ENCODE measurements at places on chromosomes 5 and 9.

DNA sequence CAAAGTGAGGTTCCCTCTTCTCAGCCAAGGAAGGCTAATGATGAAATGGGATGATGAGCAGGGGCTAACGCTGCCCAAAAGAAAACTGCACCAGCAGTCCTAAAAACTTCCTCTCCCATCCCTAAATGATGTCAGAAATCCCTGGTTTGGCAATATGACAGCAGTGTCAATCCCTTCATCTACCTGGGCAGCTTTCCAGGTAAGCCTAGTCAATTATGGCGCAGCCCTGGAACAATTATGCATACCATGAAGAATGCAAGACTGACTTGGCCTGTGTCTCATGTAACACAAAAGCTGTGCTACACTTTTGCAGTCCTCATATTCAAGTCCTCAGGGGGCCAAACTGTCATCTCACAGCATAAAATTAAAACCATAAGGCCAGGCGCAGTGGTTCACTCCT lies 7.0 kb downstream of the DMGDH start:
- DNase-seq = no peak

GRCh38 chr9:13860946-13861640 lies 452.8 kb downstream of the NFIB start:
- DNase-seq = no peak

DNA sequence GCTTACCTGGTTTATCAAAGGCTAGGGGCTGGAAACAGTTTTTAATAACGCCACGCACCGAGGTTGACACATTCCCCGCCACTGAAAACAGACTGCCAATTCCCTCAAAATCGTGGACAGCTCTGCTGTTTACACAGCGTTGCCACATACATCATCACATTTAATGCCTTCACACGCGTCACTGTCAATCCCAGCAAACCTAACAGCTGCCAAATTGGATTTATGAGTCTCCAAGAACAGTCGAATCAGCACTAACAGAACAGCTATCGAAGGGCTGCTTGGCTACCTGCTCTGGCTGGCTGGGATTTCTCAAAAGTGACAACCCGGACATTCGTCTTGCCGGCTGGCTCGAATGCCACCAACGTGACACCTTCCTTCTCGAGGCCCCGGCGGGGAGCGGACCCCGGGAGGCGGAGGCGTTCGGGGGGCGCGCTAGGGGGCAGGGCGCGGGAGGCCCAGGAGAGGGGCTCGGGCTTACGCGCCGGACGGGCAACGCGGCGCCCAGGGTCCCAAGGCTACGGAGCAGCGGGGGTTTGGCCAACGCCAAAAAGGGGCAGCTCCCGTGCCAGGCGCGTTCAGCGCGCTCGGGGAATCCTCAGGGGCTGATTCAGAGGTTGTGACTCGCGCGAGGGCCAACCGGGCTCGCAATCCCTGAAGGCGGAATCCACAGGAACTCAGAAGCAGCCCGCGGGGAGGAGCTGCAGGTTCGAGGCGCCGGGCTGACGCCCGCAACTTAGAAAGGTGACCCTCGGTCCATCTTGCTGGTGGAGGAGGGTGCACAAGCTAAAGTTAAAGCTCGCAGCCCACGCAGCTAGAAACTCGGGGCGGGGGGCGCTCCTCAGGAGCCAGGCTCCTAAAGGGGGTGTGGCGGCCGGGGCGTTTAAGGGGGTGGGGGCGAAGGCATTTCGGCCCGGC lies 1.2 kb downstream of the CDC14B start:
- no peak for DNase-seq

DNA sequence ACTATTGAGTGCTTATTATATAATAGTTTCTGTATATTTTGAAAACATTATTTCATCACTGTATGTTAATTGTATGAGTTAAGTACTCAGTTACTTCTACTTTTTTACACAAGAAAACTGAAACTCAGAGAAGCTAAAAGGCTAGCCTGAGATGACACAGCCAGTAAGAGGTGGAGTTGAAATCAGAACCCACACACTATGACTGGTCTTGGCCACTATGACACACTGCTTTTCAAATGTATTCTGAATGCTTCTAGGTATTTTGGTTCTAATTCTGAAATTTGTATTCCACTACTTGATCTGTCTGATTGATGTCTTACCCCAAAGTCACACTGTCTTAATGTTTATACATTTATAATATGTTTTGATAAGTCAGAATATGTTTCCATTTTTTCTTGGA lies 181.8 kb downstream of the ZDHHC21 start:
- DNase-seq = peak; percentile 37

GRCh38 chr9:80794197-80794596 lies 895.1 kb downstream of the TLE1 start:
- no peak for DNase-seq

- DNase-seq = no peak
Measured at GRCh38 chr9:85743275-85744128, 1.7 kb upstream of the AGTPBP1 start.

DNA sequence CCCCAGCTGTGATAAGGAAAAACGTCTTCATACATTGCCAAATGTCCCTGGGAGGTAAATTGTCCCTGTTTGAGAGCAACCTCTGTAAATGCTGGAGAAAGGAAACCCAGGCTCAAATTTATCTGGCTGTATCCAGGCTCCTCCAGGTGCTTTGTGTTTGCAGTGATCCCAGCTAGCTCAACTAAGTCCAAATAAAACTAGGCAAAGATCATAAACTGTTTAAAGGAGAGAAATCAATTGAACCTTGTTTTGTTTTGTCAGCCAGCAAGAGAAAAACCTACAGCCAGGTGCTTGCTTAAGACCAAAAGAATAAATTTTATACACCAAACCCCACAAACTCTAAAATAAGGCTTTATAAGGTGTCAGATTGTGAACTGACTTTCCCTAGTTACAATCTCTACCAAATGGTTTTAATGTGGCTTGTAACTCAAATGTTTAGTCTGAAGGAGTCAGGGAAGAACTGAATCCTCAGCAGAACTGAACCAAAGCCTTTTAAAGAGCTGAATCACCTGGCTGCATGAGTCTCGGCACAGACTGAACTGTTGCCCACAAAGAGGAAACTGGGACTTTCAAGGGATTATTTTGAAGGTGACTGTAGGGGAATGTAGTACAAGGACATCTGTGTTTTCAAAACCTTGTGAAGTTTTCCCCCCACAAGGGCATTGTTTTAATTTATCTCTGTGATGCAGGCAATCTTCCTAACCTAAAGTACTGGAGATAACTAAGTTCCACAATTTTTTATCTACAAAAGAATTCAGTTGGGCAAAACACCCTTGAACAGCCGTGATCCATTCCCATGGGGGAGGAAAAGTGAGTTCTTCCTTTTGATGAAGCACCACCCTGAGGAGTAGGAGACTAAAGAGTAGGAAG lies 201.7 kb upstream of the TARS1 start:
- no peak for DNase-seq

- DNase-seq = no peak
Measured at GRCh38 chr5:42555010-42555409, 131.8 kb downstream of the GHR start.

- DNase-seq = no peak
Measured at GRCh38 chr9:121649476-121650216, 1.8 kb upstream of the DAB2IP start.
